ENCODE measurements at places on chromosomes 12 and 14. TPM values are rescaled to one million over a fixed set of nuclear protein-coding genes. Genes with fewer than 3 reads are reported as not detected.

Gene YY1
- polyA plus RNA-seq = 15.9 TPM

Gene DCD
- polyA plus RNA-seq = not detected

DNA sequence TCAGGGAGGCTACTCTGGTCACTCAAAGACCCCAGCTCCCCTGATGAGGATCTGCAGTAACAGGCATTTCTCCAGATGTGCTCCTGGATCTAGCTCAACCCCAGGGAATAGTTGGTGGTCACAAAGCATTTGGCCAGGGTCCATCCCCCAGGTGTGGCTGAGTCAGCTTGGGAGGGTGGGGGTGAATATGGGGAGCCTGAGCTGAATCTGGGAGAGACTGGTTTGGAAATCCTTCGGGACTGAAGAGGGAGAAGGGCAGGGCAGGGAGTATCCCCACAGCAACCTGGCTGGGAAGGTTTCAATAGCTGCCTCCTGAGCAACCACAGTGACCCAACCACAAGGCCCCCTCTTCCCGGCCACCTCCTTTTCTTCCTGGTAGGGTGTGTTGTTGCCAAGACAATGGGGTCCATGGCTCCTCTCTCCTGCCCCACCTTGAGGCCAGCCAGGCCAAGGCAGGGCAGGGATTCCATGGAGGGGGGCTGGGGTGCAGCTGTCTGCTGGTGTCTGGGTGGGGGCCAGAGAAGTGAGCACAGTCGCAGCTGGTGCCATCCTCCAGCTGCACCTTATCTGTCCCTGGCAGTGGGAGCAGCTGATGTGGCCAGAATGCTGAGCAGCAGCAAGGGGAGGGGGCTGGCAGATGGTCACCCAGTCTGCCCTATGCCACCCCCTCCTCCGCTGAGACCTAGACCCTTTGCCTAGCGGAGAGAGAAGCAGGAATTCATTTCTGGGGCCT is 5.5 kb downstream of the ASIC1 start:
- no peak for DNase-seq

DNA sequence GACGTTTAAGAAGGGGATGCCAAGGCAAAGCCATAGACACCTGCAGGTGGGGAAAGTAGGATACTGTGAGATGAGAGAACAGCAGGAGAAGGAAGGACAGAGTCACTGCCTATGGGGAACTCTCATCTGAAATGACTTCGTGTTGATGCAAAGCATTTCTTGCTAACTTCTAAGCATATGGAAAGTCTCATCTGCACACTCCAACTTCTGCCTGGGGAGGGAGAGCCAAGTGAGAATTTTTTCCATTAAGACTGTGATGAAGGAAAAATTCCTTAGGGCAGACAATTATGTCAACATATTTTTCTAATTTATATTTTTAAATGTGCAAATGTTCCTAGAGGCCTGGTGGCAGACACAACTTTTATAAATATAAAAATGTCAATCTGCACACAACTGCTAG is 115.3 kb downstream of the IPO8 start:
- no peak for DNase-seq

DNA sequence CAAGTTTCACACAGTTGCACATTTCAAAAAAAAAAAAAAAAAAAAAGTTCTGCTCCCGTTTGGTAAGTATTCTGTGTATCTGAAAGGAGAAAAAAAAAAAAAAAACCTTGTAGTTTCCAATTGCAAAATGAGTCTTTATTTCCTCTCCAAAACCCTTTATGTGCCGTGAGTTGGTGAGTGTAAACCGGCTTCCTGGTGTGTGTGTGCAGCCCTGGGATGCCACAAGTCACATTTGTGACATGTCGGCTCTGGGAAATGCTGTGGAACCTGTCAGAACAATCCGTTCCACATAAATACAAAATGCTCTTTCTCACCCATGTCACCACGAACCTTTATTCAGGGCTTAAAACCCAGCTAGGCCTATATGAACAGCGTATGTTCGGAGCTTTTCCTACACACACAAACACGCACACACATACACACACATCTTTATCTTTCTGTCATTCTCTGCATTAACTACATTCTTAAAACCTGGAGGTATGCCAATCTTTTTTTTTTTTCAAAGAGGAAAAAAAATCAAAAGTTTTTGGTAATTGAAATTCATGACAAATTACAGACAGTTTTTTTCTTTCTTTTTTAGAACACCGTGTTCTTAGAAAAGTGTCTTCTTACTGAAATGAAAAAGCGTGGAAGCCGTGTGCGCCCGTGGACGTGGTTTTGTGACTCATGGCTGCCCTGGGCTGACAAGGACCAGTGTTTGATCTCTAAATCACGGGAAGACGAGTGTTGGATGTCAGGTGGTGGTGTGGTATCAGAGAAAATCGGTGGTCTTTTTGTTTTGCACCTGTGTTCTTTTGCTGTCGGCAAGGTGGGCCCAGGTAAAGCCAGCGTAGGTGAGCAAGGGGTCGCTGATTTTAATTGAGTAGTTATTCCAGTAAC is 612.0 kb downstream of the VRK1 start:
- DNase-seq = no peak

GRCh38 chr14:100828031-100828769 is 2.3 kb downstream of the MEG3 start:
- DNase-seq = no peak

DNA sequence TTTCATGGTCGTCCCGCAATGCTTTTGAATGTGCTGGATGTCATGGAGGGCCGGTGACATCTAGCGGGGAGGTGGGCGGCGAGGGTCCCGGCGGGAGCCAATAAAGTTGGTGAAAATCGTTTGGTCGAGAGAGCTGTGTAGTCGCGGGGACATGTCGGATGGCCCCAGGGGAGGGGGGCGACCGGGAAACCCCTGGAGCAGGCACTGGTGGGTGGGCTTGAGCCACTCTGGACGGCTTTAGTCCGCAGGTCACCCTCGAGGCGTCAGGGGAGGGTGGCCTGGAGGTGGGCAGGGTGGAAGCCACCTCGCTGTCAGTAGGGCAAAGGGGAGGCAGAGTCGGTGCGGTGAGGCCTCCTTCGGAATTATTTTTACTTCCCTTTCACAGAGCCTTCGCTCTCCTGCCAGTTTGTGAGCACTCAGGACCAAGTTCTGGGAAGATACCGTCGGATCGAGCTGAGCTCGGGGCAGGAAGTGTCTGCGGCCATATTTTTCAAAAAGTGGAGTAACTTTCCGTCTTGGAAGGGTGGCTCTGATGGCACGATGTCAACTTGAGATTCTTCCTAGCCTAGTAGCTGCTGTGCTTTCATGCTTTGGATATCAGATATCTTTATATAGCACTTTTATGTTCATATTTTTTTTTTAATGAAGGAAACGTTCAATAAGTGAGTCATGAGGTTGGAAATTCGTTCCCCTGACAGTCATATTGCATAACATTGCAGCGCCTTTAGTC is 28.2 kb downstream of the WBP11 start:
- peak; percentile 27 for DNase-seq

GRCh38 chr14:56280843-56281242 is 162.6 kb downstream of the PELI2 start:
- no peak for DNase-seq

Gene PTGDR
- polyA plus RNA-seq = 133 TPM

DNA sequence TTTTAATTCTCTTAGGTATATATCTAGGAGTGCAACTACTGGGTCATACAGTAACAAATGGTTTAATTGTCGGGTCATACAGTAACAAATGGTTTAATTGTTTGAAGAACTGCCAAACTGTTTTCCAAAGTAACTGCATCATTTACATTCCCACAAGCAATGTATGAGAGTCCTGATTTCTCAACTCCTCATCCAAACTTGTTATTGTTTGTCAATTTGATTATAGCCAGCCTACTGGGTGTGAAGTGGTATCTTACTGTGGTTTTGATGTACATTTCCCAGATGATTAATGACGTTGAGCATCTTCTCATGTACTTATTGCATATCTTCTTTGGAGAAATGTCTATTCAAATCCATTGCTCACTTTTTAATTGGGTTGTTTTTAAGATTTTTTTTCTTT is 67.6 kb upstream of the CFL2 start:
- DNase-seq = no peak

DNA sequence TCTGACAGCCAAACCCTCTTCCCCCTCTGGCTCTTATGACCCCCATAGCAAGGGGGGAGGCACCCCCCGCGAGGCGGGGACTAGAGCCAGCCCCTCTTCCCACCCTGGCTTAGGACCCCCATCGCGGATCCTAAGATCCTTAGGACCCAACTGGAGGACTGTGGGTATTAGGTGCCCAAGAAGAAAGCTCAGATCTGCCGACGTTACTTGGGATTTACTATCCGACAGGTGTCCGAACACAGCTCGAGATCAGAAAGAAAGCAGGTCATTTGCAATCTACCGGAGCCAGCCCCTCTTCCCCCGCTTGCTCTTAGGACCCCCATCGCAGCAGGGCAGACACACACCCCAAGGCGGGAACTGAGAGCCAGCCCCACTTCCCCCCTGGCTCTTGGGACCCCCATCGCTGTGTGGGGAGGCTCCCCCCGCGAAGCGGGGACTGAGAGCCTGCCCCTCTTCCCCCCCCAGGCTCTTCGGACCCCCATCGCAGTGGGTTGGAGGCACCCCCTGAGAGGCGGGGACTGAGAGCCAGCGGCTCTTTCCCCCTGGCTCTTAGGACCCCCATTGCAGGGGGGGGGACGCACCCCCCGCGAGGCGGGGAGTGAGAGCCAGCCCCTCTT is 46.8 kb downstream of the DDX11 start:
- no peak for DNase-seq

Gene PSMA6
- polyA plus RNA-seq = 537 TPM

DNA sequence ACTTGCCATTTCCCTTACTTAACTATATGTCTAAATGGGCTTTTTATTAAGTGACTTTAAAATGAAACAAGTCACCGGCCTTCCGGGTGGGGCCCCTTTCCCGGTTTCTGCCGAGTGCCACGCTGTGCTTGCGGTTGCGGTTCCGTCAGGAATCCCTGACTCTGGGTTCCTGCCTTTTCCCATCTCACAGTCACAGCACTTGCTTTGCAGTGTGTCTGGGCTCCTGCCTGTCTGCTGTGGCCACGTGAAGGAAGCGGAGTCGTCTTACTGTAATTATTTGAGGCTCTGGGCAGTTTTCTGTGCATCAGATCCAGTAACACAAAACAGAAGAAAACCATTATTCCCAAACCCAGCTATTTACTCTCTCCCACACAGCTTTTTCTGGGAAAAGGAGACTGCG is 44.0 kb upstream of the FRMD6 start:
- DNase-seq = no peak

GRCh38 chr12:119258556-119258955 is 76.0 kb upstream of the CCDC60 start:
- no peak for DNase-seq

- DNase-seq = no peak
Measured at GRCh38 chr12:27705263-27705662, 5.4 kb upstream of the MRPS35 start.

Gene JKAMP
- 109 TPM for polyA plus RNA-seq

- DNase-seq = no peak
Measured at GRCh38 chr12:131672311-131672940, 38.5 kb upstream of the SFSWAP start.

Gene BDKRB2
- not detected for polyA plus RNA-seq

DNA sequence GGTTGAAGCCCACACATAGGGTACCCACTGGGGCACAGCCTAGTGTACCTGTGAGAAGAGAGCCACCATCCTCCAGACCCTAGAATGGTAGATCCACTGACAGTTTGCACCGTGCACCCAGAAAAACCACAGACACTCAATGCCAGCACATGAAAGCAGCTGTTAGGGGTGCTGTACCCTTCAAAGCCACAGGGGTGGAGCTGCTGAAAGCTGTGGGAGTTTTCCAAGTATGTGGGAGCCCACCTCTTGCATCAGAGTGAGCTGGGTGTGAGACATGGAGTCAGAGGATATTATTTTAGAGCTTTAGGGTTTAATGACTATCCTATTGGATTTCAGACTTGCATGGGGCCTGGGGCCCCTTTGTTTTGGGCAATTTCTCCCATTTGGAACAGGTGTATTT is 30.5 kb downstream of the TSPAN19 start:
- no peak for DNase-seq

- DNase-seq = no peak
Measured at GRCh38 chr12:26027401-26027800, 68.9 kb downstream of the RASSF8 start.

DNA sequence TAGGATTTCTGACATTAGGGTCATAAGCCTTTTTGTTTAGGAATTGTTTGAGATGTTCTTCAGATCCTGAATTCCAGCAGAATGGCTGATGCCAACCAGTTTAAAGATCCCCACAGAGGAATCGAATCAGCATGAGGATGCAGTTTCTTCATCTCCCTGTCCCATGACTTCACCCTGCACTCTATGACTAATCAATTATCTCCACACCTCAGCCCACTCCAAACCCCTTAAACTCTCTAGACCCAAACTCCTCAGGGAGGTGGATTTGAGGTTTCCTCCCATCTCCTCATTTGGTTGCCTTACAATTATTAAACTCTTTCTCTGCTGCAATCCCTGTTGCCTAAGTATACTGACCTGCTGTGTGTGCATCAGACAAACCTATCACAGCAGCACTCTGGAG is 86.5 kb upstream of the CRY1 start:
- DNase-seq = no peak

Gene LACRT
- polyA plus RNA-seq = not detected

Gene EMP1
- 1.3 TPM for polyA plus RNA-seq

DNA sequence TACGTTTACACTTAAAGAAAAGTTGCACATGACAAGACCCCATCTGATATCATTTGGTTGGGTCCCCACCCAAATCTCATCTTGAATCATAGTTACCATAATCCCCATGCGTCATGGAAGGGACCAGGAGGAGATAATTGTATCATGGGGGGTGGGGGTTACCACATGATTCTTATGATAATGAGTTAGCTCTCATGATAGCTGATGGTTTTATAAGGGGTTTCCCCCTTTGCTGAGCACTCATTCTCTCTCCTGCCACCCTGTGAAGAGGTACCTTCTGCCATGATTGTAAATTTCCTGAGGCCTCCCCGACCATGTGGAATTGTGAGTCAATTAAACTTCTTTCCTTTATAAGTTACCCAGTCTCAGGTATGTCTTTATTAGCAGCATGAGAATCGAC is 60.3 kb downstream of the PHLDA1 start:
- no peak for DNase-seq

DNA sequence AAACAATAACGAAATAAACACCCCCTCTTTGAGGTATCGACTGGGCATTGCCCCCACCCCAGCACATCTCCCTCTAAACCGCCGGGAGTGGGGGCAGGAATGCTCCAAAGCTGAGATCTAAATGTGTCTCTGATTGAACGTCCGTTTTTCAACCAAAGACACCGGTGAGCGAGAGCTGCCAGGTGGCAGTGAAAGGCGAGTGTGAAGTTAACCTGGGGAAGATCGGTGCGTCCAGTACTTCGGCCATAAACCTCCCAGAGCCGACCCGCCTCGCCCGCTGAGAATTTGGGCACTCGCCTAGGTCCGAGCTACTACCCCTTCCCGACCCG is 625 bp downstream of the ANGEL1 start:
- peak; percentile 14 for DNase-seq

GRCh38 chr12:65900912-65901672 is 76.8 kb downstream of the HMGA2 start:
- no peak for DNase-seq
